Adrenal gland (tissue), 19 donors: ENCODE measurements at places on chromosomes 7 and 10. TPM values are rescaled to one million over a fixed set of nuclear protein-coding genes. Genes with fewer than 3 reads are reported as not detected.

Gene DDC
- 0.58 TPM for total RNA-seq

Gene EN2
- total RNA-seq = 0.12 TPM

Gene ASIC3
- not detected for total RNA-seq

Gene TMEM178B
- total RNA-seq = 1.5 TPM

Gene FAM221A
- 3.6 TPM for total RNA-seq

Gene SLC13A1
- not detected for total RNA-seq

Gene DPYSL4
- total RNA-seq = 2.2 TPM

Gene RUFY2
- total RNA-seq = 26.0 TPM

GRCh38 chr7:44793919-44794318 lies 2.6 kb upstream of the PPIA start:
- DNase-seq = no peak

DNA sequence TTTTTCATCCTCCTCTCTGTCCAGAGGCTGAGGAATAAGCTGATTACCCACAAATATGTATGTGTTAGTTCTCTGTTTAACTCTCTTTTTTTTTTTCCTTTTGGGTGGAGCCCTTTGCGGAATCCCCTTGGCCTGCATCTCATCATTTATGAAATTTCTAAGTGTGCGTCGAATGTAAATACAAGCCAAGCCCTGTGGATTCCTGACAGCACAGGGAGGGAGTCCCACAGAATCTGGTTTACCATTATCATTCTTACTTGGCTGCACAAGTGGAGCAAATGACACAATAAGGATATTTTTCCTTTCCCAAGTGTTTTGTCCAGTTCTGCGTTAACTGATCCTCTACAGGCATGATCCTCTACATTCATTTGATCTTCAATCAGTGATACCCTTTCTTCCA lies 11.4 kb downstream of the STK31 start:
- no peak for DNase-seq

- DNase-seq = peak; percentile 8
These were observed 581 bp downstream of the PTPRZ1 start for GRCh38 chr7:121873289-121874194.

GRCh38 chr7:91717681-91718470 lies 162.6 kb downstream of the MTERF1 start:
- DNase-seq = no peak

- no peak for DNase-seq
These were observed 372.5 kb downstream of the SDK1 start for GRCh38 chr7:3673524-3673923.

GRCh38 chr10:48550071-48550691 lies 54.7 kb downstream of the ARHGAP22 start:
- no peak for DNase-seq

GRCh38 chr10:29455095-29455494 lies 166.2 kb downstream of the LYZL1 start:
- no peak for DNase-seq

- DNase-seq = peak; percentile 34
These were observed 4.4 kb downstream of the RASSF4 start for GRCh38 chr10:44963772-44964633.

DNA sequence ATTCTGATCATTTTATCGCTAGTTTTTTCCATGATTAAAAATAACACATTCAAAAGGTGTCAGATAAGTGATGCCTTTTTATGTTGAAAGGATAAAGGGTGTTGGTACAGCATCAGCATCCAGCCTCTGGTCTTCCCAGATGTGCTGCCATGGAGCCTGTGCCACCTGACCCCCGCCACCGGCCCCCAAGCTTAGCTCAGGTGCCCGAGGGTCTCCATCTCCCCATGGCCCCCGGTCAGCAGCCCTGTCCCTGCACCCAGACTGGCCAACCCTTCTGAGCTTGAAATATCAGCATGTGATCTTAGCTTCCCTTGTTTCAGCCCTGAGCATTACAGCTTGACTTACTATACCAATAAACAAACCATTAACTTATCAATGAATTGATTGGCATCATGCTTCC lies 24.6 kb downstream of the PFKP start:
- no peak for DNase-seq

GRCh38 chr7:27155816-27156507 lies 513 bp downstream of the HOXA7 start:
- DNase-seq = peak; percentile 54

DNA sequence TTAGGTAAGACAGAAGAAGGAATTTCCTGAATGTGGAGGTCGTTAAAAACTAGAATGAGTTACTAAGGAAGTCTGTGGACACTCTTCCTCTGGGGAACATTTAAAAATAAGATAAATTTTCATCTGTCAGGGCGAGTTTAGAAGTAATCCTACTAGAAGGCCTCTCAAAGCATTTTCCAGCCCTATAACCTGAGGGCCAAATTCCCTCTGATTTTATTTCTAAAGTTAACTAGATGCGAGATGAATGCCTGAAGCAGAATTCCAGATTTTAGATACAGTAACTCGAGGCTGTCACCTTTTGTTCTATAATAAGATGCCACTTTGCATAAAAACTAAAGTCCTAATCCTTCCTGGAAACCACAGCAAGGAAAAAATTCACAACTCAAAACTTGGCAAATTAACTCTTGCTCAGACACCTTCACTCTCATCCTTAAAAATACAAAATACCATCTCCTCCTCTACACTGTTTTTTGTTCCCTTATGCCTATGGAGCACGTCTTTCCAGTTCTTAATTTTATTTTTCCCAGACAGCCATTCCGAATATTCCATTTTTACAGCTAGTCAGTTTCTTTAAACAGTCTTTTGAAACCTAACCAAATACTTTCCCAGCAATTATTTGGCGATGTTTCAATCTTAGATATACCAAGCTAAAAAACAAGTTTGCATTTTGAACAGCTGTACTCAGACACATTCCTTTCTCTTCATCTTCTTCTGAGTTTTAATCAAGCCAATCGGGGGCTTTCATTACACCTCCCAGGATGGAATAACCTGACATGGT lies 420.7 kb upstream of the NFE2L3 start:
- DNase-seq = no peak

GRCh38 chr7:859359-860030 lies 16.9 kb upstream of the GET4 start:
- DNase-seq = no peak

GRCh38 chr10:117462424-117462792 lies 80.1 kb upstream of the EMX2 start:
- no peak for DNase-seq

GRCh38 chr7:125299003-125299765 lies 369.6 kb upstream of the POT1 start:
- no peak for DNase-seq

GRCh38 chr10:59577984-59578383 lies 131.7 kb downstream of the SLC16A9 start:
- DNase-seq = no peak

- no peak for DNase-seq
These were observed 194.1 kb downstream of the DGKI start for GRCh38 chr7:137652721-137653120.

- DNase-seq = no peak
These were observed 521.4 kb downstream of the ANKRD7 start for GRCh38 chr7:118745927-118746326.

DNA sequence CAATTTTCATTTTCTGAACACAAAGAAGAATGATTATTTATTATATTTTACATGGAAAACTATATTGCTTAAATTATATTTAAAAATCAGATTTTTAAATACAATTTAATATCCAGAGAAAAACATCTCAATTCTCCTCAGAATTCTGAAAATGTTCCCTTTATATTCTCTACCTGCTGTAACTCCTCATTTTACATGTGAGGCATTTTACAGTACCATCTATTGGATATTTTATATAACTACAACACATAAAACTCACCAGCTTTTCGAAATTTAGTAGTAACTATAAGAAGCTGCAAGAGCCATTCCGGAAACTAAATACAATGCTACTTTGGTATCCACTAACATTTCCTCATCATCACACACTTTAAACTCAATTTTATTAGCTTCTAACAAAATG lies 264.6 kb downstream of the DGKB start:
- DNase-seq = no peak

- no peak for DNase-seq
These were observed 232.2 kb downstream of the FANK1 start for GRCh38 chr10:126128581-126128980.

GRCh38 chr10:87558333-87558732 lies 53.6 kb downstream of the MINPP1 start:
- no peak for DNase-seq

DNA sequence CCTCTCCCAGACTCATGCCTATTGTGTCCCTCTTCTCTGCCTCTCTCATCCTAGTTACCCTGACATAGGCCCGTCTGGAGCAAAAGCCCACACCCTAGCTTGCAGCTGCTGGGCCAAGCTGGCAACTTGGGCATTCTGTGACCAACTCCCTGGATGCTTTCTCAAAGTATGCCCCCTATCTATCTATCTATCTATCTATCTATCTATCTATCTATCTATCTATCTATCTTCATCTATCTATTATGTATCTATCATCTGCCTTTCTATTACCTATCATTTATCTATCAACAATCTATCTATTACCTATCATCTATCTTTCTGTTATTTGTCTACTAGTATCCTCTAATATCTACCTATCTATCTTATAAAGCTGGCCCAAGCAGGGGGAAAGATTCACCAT lies 45.4 kb upstream of the COL13A1 start:
- DNase-seq = no peak

DNA sequence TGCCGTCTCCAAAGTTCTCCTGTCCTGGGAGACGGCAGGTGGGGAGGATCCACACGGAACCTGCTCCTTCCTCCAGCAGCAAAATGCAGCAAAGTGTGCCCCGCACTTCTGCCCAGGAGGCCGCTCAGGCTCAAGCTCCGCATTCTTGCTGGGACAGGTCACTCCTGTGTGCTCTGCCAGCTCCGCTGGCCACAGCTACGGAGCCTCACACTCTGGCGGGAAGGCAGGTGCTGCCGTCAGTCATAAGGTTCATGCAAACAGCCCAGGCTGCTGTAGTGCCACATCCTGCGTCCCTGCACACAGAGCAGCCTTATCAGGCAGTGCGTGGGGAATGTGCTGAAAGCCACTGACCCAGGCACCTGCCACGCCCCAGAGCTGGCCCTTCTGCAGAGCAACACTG lies 22.4 kb downstream of the ADGRA1 start:
- DNase-seq = no peak

- DNase-seq = no peak
These were observed 194.9 kb upstream of the ETV1 start for GRCh38 chr7:14184292-14184864.

GRCh38 chr10:75012471-75012870 lies 99.0 kb upstream of the SAMD8 start:
- DNase-seq = no peak
